ENCODE measurements at places on chromosomes 5 and 9. TPM values are rescaled to one million over a fixed set of nuclear protein-coding genes. Genes with fewer than 3 reads are reported as not detected.

Gene ABLIM3
- total RNA-seq: 0.33 TPM

Gene TOMM5
- total RNA-seq: 418 TPM

Gene TAF1L
- not detected for total RNA-seq

Gene PURA
- total RNA-seq: 10.0 TPM

Gene MLANA
- total RNA-seq: 0.04 TPM

Gene C9orf50
- not detected for total RNA-seq

Gene PCDHGB7
- 0.91 TPM for total RNA-seq

Gene TMOD1
- 0.55 TPM for total RNA-seq

Gene HAVCR1
- not detected for total RNA-seq

Gene FAM221B
- total RNA-seq: not detected

Gene PCDHGB1
- 23.4 TPM for total RNA-seq

GRCh38 chr9:102000956-102001355 lies 262.5 kb upstream of the GRIN3A start:
- no peak for DNase-seq

- DNase-seq: no peak
These were observed 166.6 kb downstream of the TSSK1B start for GRCh38 chr5:113268232-113268631.

- no peak for DNase-seq
These were observed 440.5 kb downstream of the BRINP1 start for GRCh38 chr9:118928722-118929121.

GRCh38 chr5:132447196-132447595 lies 43.4 kb downstream of the IRF1 start:
- no peak for DNase-seq

GRCh38 chr5:42715785-42716184 lies 40.8 kb upstream of the CCDC152 start:
- no peak for DNase-seq

DNA sequence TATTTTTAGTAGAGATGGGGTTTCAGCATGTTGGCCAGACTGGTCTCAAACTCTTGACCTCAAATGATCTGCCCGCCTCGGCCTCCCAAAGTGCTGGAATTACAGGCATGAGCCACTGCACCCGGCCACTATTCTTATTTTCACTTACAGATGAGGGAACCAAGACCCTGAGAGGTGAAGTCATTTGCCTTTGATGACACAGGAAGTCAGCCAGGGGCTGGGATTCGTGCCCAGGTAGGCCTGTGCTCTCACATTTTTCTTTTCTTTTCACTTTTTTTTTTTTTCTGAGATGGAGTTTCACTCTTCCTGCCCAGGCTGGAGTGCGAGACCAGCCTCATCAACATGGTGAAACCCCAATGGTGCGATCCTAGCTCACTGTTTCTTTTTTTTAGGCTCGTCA lies 22.2 kb downstream of the ENG start:
- DNase-seq: no peak

DNA sequence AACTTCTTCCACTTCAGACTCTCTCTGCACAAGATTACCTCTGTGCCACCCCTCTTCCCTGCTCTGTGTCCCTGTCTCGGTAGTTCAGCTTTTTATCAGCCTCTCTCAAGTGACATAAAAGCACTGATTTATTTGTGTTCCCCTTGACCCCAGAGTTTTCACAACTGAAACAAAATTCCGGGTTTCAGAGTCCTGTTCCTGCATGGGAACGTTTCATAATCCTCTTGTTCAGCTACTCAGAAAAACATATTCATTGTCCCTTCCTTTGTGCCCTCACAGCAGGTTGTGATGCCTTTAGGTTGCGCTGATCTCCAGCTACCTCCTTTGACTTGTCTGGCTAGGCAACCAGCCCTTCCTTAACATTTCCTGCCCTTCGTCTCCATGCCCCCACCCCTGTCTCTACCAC lies 13.7 kb upstream of the ITGA1 start:
- no peak for DNase-seq

DNA sequence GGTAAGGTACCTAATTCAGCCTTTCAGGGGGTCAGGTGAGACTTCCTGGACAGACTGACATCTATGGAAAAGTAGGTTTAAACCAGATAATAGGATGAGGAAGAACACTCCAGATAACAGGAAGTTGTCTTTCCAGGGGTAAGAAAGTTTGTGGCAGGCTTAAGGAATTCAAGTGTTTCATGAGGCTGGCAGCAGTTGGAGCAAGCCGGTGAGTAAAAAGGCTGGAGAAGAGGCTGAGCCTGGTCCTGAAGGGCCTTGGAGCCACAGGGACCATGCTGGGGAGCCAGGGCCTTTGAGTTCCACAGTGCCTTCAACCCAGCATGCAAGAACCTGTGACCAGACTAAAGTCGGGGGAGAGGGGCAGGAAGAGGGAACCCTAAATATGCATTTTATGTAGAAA lies 353.4 kb downstream of the SPOCK1 start:
- no peak for DNase-seq

- DNase-seq: no peak
These were observed 60.7 kb downstream of the APTX start for GRCh38 chr9:32940740-32941139.

DNA sequence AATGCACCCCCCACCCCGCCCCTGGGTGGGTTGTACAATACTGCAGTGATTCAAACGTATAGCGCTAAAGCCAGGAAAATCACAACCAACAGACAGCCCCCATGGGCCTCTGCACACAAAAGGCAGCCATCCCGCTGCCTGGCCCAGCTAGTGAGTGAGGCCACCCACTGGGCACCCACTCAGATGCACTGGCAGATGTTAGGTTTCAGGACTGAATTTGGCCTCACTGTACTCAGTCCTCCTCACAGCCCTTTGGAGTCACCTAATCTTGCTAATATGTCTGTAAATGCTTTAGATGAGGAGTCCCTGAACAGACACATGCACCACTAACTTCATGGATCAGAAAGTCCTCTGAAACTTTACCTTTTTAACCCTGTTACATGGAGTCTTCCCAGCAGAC lies 87.7 kb downstream of the FSTL4 start:
- no peak for DNase-seq

DNA sequence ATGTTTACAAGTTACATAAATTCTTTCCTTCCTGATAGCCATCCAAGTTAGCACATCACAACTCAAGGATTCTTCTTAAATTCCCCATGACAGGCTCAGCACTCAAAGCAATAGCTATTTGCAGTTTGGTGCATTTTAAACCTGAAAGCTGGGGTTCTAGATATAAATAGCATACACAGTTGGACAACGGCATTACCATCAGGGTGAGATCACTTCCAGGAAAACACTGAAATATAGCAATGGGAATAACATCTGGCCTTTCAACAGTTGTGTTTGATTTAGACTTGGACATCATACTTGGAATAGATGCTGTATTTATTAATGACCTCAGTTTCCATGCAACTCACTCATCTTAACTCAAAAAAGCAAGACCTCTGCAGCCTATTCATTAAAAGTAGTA lies 24.7 kb upstream of the LECT2 start:
- DNase-seq: no peak

DNA sequence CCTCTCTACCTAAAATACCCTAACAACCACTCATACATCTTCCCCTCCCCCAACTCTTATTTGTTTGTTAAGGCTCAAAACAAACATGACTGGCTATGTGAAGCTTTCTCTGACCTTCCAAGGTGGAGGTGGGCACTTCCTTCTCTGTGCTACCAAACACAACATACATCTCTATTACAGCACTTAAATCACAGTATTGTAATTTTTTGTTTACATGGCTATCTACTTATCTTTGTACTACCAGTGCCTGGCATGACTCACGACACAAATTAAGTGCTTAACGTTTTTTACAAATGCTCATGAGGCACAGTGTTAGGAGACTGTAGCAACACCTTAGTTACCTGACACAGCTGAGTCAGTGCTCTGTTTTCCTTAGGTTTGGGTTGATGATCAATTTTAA lies 18.6 kb downstream of the HOMER1 start:
- DNase-seq: no peak

DNA sequence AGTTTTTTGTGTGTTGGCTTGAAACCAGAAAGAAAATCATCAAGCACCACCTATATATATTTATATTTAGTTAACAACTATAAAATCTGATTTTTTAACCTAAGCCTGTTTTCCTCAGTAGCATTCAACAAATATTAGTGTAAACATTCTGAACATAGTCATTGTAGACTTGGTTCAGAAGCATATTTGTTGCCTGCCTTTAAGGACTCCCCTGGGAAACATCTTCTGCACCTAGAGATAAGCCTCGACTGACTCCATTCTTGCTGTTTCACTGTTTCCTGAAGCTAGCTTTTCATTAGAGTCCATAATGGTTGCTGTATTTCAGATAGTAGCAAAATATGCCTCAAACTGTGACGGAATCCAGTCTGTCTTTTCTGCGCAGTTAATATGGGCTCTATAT lies 123.5 kb downstream of the TRIO start:
- no peak for DNase-seq

- DNase-seq: no peak
These were observed 329.3 kb downstream of the ACTL7B start for GRCh38 chr9:108526518-108526917.

DNA sequence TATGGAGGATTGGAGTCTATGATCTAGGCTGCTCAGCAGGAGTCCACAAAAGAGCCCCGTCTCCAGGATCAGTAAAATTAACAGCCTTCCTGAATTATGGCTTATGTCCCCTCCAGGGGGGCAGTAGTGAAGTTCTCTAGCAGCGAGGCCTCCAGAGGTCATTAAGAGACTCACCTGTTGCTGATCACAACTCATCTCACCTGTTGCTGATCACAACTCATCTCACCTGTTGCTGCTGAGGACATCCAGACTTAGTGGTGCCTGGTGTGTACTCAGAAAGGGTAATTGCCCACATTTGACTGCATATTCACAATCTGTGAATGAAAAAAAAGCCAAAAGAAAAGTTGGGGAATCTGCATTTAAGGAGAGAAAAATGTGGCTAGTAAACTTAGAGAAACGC lies 129.5 kb downstream of the SMARCA2 start:
- no peak for DNase-seq

- no peak for DNase-seq
These were observed 7.6 kb upstream of the RPS14 start for GRCh38 chr5:150457121-150457520.

GRCh38 chr5:99607124-99607523 lies 678.3 kb upstream of the CHD1 start:
- DNase-seq: no peak
